ENCODE measurements at places on chromosomes 6 and 20.

DNA sequence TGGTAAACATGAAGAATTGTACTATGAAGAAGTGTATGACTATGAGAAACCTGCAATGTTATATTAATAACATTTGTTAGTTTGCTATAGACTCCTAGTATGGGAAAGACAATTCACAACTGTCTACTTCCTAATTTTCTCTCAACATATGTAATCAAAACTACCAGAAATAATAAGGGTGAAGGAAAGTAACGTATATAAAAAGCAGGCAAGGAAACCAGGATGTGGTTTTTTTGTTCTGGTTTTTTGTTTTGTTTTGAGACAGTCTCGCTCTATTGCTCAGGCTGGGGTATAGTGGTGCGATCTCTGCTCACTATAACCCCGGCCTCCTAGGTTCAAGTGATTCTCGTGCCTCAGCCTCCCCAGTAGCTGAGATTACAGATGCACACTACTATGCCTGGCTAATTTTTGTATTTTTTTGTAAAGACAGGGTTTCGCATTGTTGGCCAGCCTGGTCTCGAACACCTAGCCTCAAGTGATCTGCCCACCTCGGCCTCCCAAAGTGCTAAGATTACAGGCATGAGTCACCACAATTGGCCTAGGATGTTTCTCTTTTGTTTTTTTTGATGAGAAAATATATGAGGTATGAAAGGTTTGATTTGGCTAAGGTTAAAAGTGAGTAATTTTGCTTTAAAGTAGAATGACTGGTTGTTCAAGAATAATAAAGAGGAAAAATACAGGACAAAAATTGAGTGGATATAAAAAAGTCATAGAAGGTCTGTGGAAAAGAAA, 83.1 kb downstream of the PTCHD4 start:
- no peak for DNase-seq

DNA sequence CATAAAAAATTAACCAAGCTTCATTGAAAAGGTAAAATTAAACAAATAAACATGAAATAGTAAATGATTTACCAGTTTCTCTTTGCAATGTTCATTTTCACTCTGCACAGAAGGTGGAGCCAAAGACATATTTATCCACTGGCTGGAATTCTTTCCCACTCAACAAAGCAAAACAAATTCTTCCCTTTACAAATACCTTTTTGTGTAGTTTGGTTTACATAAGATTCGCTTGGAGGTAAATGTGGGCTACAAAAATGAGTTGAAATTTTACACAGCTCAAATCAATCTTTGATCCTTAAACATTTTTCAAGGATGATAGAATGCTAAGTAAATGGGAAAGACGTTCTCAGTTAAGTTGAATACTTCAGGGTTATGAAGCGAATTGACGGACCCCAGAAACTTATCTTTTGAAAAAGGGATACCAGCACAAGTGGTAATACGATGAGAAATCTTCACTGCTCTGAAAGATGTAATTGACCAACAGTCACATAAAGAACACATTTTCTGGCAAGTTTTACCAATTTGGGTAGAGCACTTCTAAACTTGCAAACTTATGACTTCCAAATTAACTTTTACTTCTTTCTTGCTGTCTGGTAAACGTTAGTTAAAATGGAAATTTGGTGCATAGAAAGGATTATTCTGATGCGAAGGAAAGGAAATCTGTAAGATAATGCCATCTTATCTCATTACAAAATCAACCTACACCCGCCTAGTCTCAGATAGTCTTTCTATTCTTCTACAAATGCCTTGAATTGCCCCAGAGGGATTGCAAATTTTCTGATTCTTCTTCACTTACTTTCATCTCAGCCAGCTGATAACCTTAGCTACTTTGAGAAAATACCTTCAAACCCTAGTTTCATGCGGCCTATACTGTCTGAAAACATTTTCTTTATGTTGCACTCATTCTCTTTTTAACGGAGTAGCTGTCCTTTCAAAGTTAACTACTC, 4.7 kb upstream of the GJA1 start:
- DNase-seq: peak; percentile 39

DNA sequence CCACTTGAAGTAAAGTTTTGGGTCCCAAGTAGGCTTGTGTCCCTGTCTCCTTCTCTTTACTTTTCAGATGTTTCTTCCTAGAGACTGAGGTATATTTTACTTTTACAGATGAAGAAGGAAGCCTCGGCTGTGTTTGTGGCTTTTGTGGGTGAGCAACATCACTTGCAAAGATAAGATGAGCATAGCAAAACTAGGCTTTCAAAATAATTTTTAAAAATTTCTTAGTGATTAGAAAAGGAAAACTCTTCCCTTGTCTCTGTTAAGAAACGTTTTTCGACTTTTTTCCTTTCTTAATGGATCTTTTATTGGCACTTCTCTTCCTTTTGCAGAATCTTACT, 7.6 kb downstream of the PTPN1 start:
- peak; percentile 79 for DNase-seq

DNA sequence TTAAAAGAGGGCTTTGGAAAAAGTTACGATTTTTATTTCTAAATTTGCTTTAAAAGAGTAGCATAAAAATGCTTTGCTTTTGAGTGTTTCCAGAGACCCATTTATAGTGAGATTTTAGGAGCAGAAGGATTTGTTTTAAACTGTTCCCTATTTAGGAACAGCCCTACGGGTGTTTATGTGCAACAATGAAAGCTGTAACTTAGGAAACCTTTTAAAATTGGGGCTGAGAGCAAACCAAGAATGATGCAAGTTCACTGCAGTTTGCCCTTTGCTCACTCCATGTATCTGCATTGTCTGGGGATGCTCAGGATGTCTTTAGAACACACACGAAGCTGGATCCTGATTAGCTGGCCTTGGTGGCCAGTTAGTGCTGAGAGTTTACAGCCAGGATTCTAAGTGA, 40.9 kb downstream of the GHRH start:
- DNase-seq: no peak

DNA sequence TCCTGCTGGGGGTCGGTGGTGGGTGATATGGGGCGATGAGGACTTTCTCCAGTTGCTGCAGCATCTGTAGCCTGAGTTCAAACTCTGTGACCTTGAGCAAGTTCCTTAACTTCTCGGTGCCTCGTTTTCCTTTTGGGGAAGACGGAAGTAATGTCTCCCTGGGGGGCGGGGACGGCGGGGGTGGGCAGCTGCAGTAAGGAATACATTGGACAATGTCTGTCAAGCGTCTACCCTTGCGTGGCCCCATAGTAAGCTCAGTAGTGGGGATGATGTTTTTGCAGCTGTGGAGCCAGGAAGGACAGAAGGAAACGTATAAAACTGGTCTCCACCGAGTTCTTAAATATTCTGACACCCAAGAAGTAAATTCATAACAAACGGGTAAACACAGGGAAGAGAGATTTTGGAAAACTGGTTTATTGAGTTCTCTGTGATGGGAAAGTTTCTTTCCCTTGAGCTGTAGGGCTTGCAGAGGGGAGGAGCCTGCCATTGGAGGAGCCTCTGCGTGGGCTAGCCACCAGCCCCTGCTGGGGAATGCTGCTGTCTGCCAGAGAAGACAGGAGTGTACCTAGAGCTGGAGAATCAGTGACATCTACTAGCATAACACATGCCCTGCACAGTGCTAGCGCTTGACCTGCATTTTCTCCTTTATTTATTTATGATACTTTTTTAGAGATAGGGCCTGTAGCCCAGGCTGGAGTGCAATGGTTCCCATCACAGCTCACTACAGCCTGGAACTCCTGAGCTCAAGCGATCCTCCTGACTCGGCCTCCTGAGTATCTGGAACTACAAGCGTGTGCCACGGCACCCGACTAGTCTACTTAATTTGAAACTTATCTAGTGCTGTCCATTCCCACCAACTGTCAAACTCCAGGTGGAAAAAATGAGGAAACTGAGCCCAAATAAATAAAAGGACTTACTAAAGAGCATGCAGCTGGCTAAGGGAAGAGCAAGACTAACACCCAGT, 1.2 kb upstream of the ACSS1 start:
- DNase-seq: peak; percentile 68

DNA sequence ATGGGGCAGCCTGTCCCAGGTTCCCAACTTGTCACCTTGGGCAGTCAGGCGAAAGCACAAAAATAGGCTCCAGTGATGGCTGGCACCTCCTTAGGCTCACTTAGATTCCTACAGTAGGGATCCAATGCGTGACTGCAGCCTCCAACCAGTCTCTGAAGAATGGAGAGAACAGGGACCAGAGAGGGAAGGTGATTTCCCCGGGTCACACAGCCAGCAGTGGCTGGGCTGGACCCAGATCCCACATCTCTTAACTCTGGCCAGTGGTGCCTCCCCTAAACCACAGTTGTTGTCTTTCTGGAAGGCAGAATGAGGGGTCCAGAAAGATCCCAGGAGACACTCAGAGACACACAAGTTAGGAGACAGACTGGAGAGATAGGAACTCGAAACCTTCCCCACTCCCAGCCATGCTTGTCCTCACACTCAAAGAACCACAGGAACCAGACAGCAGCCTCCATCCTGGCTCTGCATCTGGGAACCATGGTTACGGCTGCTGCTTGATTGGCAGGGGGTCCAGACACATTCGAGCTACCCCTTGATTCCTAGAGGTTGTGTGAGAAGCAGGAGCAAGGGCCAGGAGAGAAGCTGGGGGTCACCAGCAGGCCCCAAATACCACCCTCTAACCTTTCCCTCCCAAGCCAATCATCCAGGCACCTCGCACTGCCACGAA, 33.1 kb upstream of the SIRPA start:
- no peak for DNase-seq

GRCh38 chr6:110358553-110359160, 508 bp upstream of the METTL24 start:
- no peak for DNase-seq

DNA sequence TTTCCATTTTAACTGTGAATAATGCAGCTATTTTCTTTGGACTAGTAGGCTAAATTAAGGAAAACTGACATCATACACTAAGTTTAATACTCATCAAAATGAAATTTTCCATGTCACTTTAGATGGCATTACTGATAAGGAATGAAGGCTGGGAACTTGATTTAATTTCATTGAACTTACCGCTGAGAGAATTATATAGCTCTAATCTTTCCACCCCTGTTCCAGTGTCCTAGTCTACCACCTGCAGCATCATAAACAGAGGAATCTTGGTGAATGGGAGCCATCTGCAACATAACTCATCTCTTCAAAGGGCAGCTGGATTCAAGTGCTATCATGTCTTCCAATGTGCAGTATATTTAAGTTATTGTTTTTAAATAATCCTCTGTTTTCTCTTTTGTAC, 1395.2 kb downstream of the EPHA7 start:
- no peak for DNase-seq

- no peak for DNase-seq
Observed at GRCh38 chr6:159056432-159056831, 11.6 kb upstream of the TAGAP start.

DNA sequence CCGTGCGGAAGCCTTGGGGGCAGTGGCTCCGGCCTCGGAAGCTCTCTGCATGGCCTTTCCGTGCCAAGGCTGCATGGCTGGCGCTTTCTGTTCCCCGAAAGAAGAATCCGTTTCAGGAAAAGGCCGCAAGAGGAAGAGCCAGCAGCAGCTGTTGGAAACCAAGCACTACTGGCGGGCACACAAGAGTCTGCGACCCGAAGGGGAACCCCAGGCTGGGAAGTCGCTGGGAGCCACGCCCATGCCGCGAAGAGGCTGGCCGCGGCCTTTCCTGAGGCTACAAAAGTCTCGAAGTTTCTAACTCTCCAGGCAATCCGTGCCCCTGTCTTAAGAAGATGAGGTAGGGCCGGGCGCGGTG, at the start of gene CGAS:
Gene CGAS (minus strand): TSS at position 191 of the 355 bp plus-strand sequence. CDS start 116 bp downstream, at position 75.
- peak; percentile 93 for DNase-seq

GRCh38 chr20:43725666-43726065, 1.1 kb downstream of the GTSF1L start:
- no peak for DNase-seq

- DNase-seq: no peak
Observed at GRCh38 chr6:4398791-4399190, 263.4 kb upstream of the ECI2 start.

- no peak for DNase-seq
Observed at GRCh38 chr6:97322811-97323210, 39.8 kb upstream of the MMS22L start.

GRCh38 chr6:107646176-107646575, 156.3 kb downstream of the SOBP start:
- no peak for DNase-seq

DNA sequence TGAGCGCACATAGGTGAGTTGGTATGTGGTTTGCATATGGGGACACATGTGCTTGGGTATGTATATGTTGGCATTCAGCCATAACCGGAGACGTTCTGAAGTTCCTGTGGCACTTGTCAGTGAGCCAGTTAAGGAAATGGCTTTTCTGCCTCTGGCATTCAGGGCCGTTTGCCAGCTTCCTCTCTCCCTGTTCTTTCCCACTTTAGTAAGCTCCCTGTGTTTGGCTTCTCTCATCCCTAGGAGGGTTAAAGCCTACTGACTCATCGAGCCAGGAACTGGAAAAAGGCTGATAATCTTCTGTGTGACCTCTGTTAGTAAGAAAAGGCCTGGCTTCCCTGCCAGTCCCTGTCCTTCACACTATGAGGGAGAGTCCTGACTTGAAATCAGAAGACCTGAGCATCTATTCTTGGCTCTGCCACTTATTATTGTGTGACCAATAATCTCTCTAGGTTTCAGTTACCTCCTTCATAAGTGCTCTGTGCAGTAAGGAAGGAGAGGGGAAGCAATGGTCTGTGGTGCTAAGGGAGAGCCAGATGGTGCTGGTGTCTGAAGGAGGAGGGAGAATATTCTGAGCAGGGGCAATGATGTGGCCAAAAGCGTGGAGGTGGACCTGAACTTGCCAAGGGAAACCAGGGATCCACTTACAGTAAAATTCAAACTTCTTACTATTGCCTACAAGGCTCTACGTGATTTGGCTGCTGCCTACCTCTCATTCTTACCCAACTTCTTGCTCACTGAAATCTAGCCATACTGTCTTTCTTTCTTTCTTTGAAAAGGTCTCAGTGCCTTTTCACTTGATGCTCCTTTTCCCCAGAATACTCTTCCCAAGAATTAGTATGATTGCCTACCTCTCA, 31.4 kb downstream of the ACSS2 start:
- DNase-seq: peak; percentile 70

GRCh38 chr20:4100679-4101078, 85.3 kb upstream of the RNF24 start:
- DNase-seq: no peak

DNA sequence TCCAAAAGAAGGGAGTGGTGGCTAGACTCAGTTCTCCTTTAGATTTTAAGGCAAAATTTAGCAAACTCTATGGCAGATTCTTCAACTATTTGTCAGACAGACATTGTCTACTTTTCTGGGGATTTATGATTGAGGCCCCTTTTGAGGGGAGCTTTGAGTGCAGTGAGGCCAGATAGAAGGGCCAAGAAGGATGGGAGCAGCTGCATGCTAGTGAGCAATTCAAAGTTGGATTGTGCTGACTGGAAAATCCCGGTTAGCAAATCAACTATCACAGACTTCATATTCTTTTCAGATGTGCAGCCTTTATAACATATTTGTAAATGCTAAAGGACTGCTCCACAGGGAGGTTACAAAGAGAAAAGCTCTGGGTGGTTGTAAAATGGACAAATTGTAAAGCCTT, 35.0 kb upstream of the ESR1 start:
- DNase-seq: no peak

- no peak for DNase-seq
Observed at GRCh38 chr6:7707787-7708186, 18.1 kb upstream of the BMP6 start.

GRCh38 chr6:131861381-131861780, 53.6 kb downstream of the ENPP1 start:
- DNase-seq: no peak

GRCh38 chr6:119501798-119502483, 152.4 kb upstream of the MAN1A1 start:
- DNase-seq: no peak

- no peak for DNase-seq
Observed at GRCh38 chr6:170186941-170187668, 103.8 kb downstream of the DLL1 start.

Data from hematopoietic multipotent progenitor cell treated with erythropoietin and hydrocortisone succinate and interleukin-3 and kit ligand, for 4 days (in vitro differentiated cells).